ENCODE measurements at places on chromosomes 16 and 17.

- no peak for DNase-seq
Observed at GRCh38 chr17:55416470-55417052, 5.1 kb downstream of the MMD start.

- peak; percentile 72 for DNase-seq
Observed at GRCh38 chr17:59853168-59853918, 39.4 kb downstream of the TUBD1 start.

DNA sequence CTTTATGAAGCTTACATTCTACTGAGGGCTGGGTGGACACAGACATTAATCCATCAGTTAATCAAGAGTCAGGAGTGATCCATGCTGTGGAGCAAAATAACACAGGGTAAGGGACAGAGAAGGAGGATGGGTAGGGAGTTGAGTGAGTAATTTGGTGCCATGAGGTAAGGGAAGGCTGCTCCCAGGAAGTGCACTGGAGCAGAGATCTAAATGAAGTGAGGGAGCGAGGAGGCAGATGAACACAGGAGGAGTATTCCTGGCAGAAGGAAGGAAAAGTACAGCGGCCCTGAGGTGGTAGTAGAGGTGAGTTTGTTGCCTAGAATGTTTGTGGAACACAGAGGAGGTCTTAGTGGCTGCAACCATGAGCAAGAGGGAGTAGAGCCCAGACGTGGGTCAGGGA lies 34.8 kb downstream of the ASIC2 start:
- no peak for DNase-seq

DNA sequence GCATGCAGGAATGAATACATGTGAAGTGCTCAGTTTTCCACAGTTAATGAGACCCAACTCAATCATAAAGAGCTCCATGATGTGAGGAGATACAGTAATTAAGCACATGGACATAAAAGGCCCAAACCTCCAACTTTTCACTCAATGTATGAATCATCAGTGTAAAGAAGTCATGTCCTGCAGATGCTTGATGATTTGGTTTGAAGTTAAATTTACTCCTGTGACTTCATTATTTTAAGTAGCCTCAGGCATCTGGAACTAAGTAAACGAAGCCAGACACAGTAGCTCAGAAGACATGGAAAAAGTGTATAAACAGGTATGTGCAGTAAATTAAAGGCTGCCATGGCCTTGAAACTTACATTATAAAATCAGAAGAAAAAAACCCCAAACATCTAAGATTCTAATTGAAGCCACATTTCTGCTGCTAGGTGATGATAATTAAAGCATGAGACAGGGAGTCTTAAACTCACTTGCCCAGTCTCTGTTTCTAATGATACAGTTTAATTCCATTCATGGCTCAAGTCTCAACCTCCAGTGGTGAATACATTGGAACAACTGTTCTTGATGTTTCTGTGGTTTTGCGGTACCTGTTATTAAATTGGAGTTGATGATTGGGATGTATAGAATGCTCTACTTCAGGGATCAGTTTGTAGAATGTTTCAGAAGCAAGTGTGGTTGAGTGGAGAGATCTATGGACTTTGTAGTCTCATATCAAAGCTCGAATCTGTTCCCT lies 28.9 kb upstream of the CCL2 start:
- no peak for DNase-seq

- DNase-seq: no peak
Observed at GRCh38 chr17:17941015-17941414, 31.2 kb downstream of the TOM1L2 start.

GRCh38 chr17:77285594-77286390 lies 145.0 kb downstream of the SEC14L1 start:
- DNase-seq: peak; percentile 85

DNA sequence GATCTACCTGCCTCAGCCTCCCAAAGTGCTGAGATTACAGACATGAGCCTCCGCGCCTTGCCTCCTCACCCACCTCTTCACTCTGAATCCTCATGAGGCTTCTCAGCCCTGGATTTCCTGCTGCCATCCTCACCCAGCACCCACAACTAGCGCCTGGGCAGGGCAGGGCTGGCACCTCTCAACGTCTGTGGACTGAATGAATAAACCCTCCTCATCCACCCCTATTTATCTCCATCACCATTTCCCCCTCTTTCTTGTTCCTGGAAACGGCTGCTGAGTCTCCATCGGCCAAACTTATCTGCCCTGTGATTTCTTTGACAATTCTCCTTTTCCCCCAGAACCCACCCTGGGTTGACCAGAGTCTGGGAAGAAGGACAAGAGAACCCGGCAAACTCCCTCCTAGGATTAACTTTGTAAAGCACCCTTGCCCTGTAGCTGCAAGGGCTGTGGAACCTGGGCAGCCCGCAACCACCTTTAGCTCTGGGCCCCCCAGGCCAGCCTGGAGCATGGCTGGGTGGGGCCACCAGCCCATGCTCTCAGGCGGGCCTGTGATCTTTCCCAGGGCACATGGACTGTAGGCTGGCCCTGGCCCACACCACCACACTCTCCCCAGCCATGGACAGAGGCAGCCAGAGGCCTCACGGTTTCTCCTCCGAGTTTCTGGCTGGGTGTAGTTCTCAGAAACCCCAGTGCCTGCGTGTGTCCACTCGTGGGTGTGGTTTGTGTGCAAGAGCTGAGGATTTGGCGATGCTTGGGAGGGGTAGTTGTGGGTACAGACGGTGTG lies 2.4 kb downstream of the SPN start:
- no peak for DNase-seq

GRCh38 chr17:27283060-27283459 lies 10.9 kb upstream of the WSB1 start:
- DNase-seq: no peak

DNA sequence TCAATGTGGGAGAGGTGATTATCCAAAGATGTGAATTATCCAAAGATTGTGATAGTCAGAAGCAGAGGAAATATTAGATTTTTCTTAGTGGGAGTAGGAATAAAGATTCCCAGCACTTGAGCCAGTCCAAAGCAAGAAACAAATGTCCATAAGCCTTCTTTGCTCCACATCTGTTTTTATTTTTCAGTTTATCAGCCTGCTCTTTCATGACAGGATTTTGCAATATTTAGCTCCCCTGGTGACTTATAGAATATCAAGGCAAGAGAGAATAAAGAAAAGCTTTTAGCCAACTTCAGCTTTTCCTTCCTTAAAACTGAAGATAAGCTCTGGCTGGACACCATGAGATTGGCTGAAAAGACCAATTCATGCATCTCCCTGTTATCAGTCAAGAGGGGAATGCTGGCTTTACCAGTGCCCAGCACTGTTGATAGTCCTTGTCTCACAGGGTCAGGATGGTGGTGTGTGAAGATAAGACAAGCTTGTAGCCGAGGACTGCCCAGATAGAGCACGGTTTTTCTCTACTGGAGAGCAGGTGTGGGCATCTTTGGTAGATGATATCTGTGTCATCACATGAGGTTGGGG lies 706.5 kb downstream of the KCNJ2 start:
- no peak for DNase-seq

DNA sequence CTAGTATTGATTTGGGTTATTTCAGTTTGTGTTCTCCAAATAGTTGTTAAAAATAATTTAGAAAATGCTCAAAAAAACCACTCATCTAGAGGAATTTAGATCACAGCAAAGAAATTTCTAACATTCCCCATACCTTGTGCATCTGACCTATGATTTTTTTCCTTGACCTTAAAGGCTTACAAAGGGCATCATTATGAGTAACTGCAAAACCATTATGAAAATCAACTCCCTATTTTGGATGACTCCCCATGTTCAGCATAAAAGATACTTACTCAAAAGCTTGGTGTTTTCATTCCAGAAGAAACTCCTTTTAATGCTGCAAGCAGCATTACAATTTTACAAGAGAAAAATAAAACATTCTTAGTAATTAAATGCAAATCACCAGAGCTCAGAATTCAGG lies 83.2 kb downstream of the GRIN2A start:
- peak; percentile 83 for DNase-seq

GRCh38 chr17:50642722-50643656 lies 8.3 kb downstream of the ABCC3 start:
- DNase-seq: no peak

DNA sequence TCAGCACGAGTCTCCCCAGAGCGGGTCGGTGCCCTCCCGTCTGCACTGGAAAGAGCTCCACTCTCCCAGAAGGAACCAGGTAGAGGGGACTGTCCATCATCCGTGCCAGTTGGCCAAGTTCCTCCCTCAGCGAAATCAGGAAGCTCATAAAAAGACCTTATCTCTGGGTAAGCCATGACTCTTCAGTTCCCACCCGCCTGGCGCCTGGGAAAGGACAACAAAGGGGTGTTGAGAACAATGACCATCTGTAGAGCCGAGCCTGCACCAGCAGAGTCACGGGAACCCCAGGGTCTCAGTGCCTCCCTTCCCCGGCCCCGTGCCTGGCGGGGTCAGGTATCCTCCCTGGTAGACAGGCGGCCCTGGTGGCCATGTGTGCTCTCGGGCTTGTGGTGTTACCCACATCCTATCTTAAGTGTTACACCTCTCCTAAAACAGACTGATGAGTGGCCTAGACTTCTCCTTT lies 190.7 kb downstream of the AXIN2 start:
- DNase-seq: no peak

GRCh38 chr16:1154291-1154886 lies 1.5 kb downstream of the CACNA1H start:
- DNase-seq: no peak

DNA sequence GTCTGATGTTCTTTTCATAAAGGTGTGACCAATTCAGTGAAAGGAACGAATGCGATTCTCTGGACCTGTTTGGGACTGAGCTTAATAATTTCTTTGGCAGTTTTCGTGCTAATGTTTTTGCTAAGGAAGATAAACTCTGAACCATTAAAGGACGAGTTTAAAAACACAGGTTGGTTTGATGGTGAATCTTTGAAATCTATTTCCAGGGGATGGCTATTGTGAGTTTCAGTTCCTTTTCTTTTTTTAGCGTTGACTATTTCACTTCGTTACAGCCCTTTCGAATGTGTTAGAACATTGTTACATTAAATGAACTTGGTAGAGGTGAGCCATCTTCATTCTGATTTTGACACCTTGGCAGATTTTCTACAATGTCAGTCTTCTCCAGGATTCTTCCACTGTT lies 1.2 kb downstream of the TNFRSF17 start:
- no peak for DNase-seq

DNA sequence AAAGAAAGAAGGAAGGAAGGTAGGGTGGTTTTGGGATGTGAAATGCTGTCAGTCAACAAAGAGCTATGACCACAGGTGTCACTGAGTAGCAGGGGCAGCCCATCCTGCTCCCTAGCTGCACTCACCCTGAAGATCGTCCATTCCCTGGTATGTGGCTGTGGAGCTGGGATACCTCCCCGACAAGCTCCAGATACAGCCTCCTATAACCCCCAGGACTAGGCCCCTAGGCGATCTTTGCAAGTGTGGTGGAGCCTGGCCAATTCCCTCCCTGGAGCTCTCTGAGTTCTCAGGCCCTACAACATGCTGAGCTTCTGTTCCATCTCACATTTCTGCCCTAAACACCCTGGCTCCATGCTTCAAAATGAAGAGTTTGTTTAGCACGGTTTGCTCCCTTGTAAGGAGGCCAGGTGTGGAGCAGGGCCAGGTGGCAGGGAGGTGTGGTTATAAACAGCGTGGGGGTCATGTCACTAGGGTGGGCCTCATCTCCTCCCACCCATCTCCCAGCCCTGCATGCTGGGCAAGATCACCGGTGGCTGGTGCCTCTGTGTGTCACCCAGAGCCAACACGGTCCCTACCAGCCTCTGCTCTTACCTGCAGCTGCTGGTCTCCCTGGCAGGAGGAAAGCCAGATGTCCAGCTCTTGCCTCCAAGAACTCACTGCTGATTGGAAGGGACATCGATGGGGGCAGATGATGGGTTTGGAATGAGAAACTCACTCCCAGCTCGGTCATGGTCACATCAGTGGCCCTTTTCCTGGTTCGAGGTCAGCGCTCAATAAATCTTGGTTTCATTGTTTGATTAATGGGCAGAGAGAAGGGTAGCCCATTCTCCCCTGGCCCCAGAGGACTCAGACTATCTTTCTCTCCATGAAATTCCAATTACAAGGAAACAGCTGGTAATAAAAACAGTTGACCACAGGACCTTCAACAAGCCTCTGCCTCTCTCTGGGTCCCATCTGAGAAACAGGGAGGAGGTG lies 511.0 kb upstream of the CDH5 start:
- no peak for DNase-seq

GRCh38 chr17:32697728-32698625 lies 178.9 kb downstream of the MYO1D start:
- DNase-seq: no peak

DNA sequence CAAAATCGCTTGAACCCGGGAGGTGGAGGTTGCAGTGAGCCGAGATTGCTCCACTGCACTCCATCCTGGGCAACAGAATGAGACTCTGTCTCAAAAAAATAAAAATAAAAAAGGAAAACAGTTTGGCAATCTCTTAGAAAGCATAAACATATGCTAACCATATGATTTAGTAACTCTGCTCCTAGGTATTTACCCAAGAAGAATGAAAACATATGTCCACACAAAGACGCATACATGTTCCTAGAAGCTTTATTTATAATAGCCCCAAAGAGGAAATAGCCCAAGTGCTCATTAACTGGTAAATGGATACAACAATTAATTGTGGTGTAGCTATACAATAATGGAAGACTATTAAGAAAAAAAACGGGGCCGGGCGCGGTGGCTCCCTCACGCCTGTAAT lies 18.5 kb upstream of the CDH1 start:
- DNase-seq: no peak

GRCh38 chr16:11972128-11972527 lies 4.4 kb upstream of the SNX29 start:
- DNase-seq: no peak

DNA sequence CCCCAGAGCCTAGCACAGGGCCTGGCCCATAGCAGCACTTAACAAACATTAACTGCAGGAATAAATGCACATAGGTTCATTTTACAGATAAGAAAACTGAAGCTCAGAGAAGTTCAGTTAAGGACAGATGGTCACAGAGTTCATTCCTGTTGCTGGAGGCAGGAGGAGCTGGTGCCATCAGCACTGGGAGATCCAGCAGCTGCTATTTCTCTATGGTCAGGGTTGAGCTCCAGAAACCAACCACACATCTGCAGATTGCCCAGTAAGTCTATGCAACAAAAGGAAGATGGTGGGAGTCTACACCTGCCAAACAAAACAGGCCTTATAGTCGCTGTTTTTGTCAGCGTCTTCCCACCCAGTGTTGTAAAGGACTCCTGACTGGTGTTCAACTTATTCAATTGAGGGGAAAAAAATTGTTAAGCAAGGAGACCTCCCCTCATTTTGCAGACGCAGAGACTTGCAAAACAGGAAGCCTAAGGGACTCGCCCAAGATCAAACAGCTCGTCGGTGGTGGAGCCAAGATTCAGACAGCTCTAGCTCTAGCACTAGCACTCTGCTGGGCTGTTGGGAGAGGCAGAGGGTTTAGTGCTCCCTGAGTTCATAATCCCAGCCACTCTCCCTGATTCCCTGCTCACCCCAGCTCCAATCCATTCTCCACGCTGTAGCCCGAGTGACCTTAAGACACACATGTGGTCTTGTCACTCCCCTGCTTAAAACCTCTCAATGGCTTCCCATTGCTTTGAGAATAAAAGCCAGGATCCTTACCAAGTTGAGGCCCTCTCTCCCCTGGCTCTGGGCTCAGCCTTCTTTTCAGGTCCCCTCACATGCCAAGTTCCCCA lies 9.0 kb downstream of the NOG start:
- no peak for DNase-seq

Data from GM04503 (cell line).